ENCODE measurements at places on chromosomes 7 and 10. TPM values are rescaled to one million over a fixed set of nuclear protein-coding genes. Genes with fewer than 3 reads are reported as not detected.

The SYCE1 gene
- polyA plus RNA-seq, result not detected

The TCERG1L gene
- polyA plus RNA-seq, result not detected

The PLEKHS1 gene
- polyA plus RNA-seq, result not detected

The PHKG1 gene
- 1.4 TPM for polyA plus RNA-seq

The WNT8B gene
- polyA plus RNA-seq, result 0.09 TPM

The SPDYE18 gene
- not detected for polyA plus RNA-seq

The CDK13 gene
- 26.3 TPM for polyA plus RNA-seq

The PTPRZ1 gene
- polyA plus RNA-seq, result not detected

The CALCR gene
- polyA plus RNA-seq, result not detected

The BRI3 gene
- 20.3 TPM for polyA plus RNA-seq

The GPR26 gene
- not detected for polyA plus RNA-seq

The HOXA2 gene
- polyA plus RNA-seq, result not detected

The IFIT2 gene
- polyA plus RNA-seq, result 9.9 TPM

The AGMO gene
- polyA plus RNA-seq, result not detected

The CACNB2 gene
- 0.48 TPM for polyA plus RNA-seq

The TMEM209 gene
- polyA plus RNA-seq, result 38.0 TPM

The ICA1 gene
- polyA plus RNA-seq, result 0.75 TPM

The ACSL5 gene
- polyA plus RNA-seq, result 48.6 TPM

The EIF4H gene
- 280 TPM for polyA plus RNA-seq

The ODAD2 gene
- polyA plus RNA-seq, result not detected

The CLRN3 gene
- polyA plus RNA-seq, result not detected

The CTAGE4 gene
- polyA plus RNA-seq, result 0.29 TPM

The SPDYE2 gene
- 0.35 TPM for polyA plus RNA-seq

The GDF2 gene
- polyA plus RNA-seq, result not detected

The IFIT1 gene
- polyA plus RNA-seq, result 16.5 TPM

The AKR1C3 gene
- polyA plus RNA-seq, result 22.8 TPM

The ITPRIP gene
- polyA plus RNA-seq, result 18.0 TPM

The EVX1 gene
- not detected for polyA plus RNA-seq

The STMP1 gene
- 64.4 TPM for polyA plus RNA-seq

The ZC3HAV1L gene
- polyA plus RNA-seq, result not detected

The DLX5 gene
- polyA plus RNA-seq, result not detected

The GRM8 gene
- not detected for polyA plus RNA-seq

The DENND2A gene
- polyA plus RNA-seq, result not detected

The KCP gene
- polyA plus RNA-seq, result not detected
